ENCODE measurements at places on chromosomes 1 and 21.

GRCh38 chr1:55059302-55060132, 20.2 kb downstream of the PCSK9 start:
- DNase-seq: no peak

DNA sequence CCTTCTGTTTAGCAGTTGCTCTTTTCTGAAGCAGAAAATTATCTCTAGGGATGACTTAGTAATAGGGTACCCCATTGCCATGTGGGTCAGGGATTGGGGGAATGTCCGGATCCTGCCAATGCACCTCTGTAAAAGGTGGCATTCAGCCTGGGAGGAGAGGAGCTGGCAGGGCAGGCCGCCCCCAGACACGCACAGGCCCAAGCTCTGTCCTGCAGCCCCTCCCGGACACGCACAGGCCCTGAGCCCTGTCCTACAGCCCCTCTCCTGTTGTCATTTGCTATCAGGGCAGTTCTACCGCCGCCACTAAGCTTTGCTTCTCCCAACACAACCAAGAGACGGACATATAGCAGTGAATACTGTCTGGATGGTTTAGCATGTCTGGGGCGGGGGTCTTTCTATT, 219.1 kb downstream of the SDCCAG8 start:
- no peak for DNase-seq

DNA sequence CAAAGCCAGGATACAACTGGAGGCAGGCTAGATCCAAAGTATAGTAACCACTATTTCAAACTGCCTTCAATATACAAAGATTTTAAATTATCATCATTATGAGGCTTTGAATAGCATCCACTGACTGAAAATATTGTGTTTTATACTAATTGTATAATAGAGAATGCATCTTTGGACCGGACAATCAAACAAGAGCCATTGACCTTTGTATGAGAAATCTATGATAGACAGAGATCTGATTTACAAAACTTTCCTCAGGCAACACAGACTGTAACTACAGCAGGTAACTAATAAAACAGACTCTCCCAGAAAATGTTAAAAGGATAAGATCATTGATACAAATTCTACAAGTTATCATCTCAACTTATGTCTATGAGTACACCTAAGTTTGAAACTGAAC, 152.9 kb downstream of the DENND1B start:
- no peak for DNase-seq

- peak; percentile 16 for DNase-seq
Measured at GRCh38 chr1:73475316-73475870, 722.6 kb downstream of the LRRIQ3 start.

DNA sequence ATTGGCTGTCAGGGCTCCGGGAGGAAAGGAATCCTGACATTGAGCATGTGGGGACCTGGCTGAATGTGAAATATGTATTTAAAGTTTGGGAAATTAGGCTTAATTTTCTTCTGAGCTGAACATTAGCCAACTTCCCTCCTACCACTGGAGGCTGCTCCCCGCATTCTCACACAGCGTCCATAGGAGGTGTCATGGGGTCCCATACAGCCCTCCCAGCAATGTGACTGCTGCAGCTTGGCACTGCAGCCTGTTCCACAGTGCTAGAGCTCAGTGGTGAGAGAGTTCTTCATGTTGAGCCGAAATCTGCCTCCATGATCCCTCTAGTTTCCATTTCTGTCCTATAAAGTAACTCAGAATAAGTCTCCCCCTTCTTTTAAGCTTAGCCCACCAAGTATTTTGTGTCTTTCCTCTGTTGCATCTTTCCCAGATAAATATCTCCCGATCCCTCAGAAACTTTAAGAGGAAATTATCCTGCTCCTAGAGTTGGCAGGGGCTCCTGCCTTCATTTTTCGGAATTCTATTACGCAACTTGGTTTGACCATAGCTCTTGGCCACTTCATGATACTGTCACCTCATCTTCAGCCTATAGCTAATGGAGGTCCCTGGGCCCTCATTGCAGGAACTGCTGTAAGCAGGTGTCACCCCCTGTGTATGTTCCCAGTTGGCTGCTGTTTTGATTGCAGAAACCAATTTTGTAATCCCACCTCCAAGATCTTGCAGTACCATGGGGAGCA, 2.0 kb downstream of the FCRL6 start:
- DNase-seq: no peak

DNA sequence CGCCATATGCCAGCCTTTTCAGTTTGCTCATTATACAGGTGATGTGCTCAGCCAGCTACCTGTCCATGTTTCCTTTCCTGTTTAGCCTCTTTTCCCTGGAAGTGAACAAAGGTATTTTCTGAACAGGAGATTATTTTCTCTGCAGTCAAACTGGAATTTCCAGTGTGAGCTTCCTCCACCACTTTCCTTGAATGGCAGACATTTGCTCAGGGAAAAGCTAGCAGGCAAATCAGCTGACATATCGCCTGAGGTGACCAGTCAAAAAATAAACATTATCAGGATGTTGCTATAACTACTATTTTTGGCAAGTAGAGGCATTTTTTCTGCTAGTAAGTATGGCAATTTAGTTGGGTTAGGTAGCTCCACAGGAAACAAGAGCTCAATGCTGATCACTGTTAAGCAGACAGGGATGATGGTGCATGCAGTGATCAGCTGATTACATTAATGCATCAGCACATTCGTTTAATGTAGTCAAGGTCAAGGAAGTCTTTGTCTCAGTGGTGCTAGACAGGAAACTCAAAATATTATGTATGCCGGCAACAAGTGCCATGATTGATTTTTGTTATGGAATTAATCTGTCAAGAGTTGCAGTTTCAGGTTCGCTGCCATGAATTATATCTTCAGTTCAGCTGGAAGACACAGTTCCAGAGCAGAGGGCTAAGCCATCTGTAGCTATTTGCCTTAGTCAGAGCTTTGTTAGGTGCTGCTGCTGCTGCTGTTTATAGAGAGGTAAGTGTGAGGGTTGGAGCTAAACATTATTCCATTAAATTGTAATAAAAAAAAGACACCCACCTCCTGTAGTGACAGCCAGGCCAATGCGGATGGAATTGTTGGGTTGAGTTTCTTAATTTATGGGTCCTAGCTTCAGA, 179.7 kb upstream of the ST6GALNAC5 start:
- no peak for DNase-seq

DNA sequence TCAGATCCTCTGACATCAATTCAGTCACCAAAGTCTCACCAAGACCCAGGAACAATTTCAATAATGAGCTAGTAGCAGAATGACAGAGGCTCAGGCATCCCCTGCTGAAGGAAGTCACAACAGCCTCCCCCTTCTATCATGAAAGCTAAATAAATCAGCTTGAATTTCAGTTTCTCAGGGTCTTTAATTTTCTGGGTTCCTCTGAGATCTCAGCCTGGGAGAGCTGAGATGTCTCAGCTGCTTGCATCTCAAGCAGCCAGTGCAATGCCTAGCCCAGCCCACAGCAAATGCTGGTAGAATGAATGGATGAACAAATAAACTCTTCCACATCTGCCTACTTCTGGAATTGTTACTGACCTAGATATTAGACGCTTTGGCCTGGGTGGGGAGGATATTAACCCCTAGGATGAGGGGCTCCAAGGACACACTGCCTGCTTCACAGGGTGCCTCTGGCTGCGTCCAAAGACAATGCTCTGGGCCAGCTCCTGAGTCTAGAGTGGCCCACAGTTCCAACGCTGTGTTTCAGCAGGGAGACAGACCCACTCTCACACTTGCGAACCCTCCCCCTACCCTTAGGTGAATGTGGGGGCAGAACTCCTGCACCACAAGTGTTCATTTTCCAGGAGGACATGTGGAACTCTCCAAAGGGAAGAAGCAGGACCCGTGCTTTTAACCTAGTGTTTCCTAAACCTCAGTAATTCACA, 11.2 kb upstream of the LORICRIN start:
- DNase-seq: no peak

GRCh38 chr1:225695578-225696337, 42.8 kb upstream of the ENAH start:
- no peak for DNase-seq

DNA sequence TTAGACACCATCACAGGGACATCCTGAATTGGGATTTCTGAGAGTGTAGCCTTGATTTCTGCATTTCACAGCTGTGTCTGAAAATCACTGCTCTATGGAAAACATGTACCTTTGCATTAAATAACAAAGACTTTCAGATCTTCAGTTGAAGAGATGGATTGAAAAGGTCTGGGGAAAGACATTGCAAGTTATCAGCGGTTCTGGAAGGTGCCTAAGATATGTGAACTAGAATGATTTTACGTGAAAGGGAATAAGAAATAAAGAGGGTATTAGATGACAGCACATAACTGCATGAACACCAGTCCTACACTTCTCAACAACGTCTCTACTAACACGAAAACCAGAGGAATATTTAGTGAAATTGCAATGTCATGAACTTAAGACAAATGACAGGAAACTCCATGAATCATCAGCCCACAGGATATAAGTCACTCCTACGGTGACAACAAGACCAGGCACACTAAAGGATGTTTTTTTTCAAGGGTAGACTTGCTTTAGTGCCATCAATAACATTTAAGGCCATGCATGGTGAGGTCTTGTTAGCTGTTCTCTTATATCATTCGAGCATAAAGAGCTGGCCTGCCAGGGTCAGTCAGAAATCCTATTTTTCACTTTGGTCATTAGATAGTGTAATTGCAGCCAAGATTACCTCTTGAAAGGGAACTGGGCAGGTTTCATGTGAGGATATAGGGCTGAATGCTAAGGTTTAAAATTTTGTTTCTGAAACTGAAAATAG, 283.1 kb downstream of the GRIK1 start:
- no peak for DNase-seq

DNA sequence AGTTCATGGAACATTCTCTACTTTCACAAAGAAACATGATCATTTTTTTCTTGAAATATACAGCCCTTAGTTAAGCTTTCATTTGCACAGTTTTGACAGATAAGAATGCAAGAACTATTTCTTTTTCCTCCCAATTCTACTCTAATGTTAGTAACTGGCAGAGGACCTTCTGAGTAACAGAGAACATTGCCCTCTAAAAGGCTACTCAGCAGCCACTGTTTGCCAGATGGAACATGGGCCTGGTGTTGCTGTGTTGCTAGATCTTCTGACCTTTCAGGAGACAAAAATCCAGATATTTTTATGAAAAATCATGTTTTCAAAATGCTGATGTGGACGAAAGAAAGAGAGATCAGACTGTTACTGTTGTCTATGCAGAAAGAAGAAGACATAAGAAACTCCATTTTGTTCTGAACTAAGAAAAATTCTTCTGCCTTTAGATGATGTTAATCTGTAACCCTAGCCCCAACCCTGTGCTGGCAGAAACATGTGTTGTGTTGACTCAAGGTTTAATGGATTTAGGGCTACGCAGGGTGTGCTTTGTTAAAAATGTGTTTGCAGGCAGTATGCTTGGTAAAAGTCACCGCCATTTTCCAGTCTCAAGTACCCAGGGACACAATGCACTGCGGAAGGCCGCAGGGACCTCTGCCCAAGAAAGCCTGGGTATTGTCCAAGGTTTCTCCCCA, 2.9 kb upstream of the PRDX6 start:
- DNase-seq: no peak
